Neural progenitor cell (in vitro differentiated cells): ENCODE measurements at places on chromosomes 6 and 20. TPM values are rescaled to one million over a fixed set of nuclear protein-coding genes. Genes with fewer than 3 reads are reported as not detected.

The C6orf58 gene
- not detected in 2 replicates for total RNA-seq

The PHF1 gene
- total RNA-seq = 25.6 and 55.8 TPM in 2 replicates

The SIRPA gene
- 5.1 and 7.8 TPM in 2 replicates for total RNA-seq

The THBS2 gene
- total RNA-seq = 0.09 and 0.13 TPM in 2 replicates

The RSPH9 gene
- 0.47 and 1.4 TPM in 2 replicates for total RNA-seq

The COL11A2 gene
- total RNA-seq = 0.49 and 0.99 TPM in 2 replicates

The HLA-DOB gene
- 2.6 TPM in 1 of 2 replicates, not detected in the other for total RNA-seq

The TCF21 gene
- total RNA-seq = 0.04 and 0.22 TPM in 2 replicates

The GLP1R gene
- 0.82 and 1.3 TPM in 2 replicates for total RNA-seq

The SALL4 gene
- total RNA-seq = 219 and 274 TPM in 2 replicates

The MACROD2 gene
- total RNA-seq = 11.9 and 12.1 TPM in 2 replicates

The TMC2 gene
- total RNA-seq = not detected in 2 replicates

- DNase-seq = no peak
These were observed 527.0 kb downstream of the CDH26 start for GRCh38 chr20:60485012-60485760.

DNA sequence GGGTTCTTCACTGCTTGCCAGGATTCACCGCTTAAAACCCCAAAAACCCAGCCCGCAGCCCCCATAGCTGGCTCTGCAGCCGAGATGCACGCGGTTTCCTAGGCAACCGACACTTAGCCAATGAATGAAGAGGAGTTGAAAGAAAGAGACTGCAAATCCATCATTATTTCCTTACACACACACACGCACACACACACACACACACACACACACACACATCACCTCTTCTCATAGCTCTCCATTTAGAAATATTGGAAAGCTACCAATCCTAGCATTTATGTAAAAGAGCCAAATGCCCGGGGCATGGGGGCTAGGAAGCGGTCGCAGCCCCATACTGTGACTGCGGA is 3.4 kb upstream of the TUBB2B start:
- DNase-seq = peak; percentile 90

DNA sequence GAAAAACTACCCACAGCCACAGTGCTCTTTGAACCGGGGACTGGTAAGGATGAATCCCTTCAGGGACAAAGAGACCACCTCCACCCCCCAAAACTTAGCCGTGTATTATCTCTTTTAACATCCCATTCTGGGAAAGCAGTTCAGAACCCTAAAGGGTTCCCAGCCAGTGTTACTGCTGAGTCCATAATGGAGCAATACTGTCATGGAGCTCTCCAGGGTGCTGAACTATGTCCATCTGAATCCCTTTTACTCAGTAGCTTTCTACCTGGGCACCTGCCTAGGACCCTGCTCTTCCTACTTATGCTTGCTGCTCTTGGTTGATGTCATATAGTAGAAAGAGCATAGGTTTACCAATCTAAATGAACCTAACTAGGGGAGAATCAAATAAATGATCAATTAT is 22.3 kb upstream of the SAYSD1 start:
- peak; percentile 87 for DNase-seq

- peak; percentile 60 for DNase-seq
These were observed 125.0 kb upstream of the MLIP start for GRCh38 chr6:53986165-53986720.

- DNase-seq = no peak
These were observed 143.7 kb downstream of the BTBD9 start for GRCh38 chr6:38495922-38496635.

DNA sequence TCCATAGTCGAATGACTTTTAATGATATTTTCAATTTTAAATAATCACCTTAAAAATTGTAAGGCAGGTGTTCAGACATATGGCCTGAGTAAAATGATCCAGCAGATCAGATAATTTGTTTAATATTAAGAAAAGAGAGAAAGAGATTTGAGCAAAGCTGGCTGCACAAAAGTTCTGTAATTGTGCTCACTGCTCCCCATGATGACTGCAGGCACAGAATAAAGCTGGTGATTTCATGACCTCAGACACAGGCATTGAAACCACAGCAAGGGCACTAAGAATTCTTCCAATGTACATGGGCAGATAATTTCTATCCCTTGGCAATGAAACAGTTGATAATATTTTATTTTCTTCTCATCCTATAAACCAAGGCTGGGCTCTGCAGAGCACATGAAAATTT is 553.1 kb downstream of the NKAIN2 start:
- no peak for DNase-seq

DNA sequence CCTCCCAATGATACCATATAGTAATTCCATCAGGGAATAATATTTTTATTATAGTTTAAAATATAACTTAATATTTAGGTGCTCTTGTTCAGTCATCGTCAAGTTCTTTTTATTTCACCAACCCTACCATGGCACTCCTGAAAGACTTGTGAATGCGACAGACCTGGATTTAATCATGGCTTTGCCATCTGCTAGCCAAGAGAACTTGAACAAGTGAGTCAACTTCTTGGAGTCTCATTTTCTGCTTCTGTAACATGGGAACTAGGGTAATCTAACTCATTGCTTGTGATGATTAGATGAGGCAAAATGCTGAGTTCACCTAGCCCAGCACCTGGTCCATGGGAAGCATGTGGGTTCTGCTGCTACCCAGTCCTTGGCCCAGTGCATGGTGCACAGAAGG is 62.9 kb downstream of the ESR1 start:
- DNase-seq = no peak

DNA sequence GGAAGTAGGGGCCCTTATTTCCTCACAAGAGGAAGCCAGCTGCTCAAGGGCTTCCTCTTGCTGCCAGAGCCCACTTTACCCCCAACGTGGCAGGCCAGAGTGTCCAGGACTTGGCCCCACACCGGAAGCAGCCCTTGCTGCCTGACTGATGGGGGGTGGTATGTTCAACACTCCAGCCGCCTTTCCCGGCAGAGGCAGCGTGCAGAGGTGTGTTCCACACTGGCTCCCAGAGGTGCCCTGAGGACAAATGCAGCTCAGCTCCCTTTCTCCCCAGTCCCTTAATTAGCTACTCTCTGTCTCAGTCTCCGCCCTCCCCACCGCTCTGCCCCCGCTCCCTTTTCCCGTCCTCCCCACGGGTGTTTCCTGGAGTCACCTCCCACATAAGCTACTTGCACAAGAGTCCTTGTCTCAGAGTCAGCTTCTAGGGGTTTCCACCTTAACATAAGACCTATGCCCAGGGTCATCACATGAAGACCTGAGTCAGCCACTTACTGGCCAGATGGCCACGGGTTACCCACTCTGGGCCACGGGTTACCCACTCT is 61.7 kb upstream of the SHLD1 start:
- DNase-seq = no peak

- DNase-seq = peak; percentile 19
These were observed 56.4 kb upstream of the IYD start for GRCh38 chr6:150312395-150312794.

GRCh38 chr20:56796345-56796744 is 167.2 kb downstream of the TFAP2C start:
- no peak for DNase-seq

- peak; percentile 74 for DNase-seq
These were observed 122.6 kb upstream of the MCHR2 start for GRCh38 chr6:100116411-100117194.

DNA sequence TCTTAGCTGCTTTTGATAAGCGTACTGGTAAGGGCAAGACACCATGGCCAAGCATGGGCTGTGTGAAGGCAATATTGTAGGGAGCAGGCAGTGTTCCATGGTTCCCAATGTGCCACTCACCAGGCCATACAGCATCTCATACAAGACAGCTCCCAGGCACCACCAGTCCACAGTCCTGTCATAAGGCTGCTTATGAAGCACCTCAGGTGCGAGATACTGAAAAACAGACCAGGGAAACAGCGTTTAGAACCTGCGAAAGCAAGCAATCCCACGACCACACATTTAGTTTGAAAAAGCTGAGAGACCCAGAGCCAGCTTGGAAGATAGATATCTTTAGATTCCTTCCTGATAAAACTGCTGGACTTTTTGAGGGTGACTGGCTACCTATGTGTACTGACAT is 119.1 kb upstream of the SLC2A12 start:
- no peak for DNase-seq

DNA sequence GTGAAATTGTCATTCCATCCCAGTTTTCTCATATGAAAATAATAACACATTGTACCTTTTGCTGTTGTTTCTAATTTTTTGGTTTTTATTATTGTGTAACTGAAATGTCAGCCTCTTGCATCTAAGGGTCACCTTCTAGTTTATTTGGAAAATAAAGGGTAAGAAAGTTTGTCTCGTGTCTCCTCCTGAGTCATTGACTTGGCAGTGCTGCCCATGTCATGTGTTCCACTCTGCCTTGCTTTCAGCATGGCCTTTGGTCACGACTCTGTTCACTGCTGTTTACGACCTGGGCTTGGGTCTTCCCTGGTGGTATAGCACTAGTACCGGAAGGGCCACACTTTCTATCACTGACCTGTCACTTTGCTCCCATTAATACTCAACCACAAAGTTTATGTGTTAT is 171.4 kb upstream of the RSPO3 start:
- no peak for DNase-seq

DNA sequence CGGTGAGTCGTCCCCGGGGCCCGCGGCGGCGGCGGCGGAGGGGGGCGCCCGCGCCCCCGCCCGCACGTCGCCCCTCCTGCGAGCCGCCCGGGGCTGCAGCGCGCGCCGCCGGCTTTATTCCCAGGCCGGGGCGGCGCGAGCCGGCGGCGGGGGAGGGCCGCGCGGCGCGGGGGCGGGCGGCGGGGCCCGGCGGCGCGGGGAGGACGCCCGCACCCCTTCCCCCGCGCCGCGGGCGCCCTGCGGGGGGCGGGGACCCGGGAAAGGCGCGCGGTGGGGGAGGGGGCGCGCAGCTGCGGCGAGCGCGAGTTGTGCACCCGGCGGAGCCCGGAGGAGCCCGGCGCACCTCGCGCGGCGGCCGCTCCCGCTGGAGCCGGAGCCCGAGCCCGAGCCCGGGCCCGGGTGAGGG is 646 bp downstream of the HMGA1 start:
- DNase-seq = peak; percentile 57

GRCh38 chr20:55685841-55686240 is 319.5 kb downstream of the CBLN4 start:
- no peak for DNase-seq
